Cardiac muscle cell (in vitro differentiated cells and primary cell): ENCODE measurements at places on chromosomes 6 and 20. TPM values are rescaled to one million over a fixed set of nuclear protein-coding genes. Genes with fewer than 3 reads are reported as not detected.

- no peaks in the 10 kb centered on the region for H3K4me1 ChIP-seq
- DNase-seq, result no peak
- no peak overlapping the region for H3K4me3 ChIP-seq
Observed at GRCh38 chr6:47075741-47076421, 33.7 kb upstream of the ADGRF1 start.

DNA sequence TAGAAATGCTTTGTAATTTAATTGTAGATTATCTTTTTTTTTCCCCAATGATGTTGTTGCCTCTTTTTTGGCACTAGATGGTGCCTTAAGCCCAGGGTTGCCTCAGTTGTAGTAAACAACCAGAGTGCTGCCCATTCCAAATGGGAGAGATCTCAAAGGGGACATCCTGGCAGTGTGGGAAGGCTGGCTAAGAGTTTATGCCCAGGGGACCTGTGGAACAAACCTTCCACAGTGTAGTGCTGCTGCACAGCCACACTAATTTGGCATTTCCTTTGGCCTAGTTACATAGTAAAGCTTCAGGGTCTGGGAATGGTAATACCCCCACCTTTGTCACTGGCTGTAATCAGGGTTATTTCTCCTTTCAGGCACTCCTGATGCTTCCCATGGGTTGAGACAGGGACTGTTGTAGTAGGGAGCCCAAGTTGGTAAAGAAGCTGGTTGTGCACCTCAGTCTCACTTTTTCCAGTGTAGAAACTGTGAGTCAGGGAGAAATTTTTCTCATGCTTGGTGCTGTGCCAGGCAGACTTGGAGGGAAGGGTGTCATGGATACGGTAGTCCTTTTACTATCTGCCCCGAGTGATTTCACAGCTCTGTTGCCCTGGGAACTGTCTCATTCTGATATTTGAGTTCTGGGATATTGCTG is 177.8 kb upstream of the ECI2 start:
- no peaks in the 10 kb centered on the region for H3K4me1 ChIP-seq
- H3K4me3 ChIP-seq, result no peak overlapping the region
- DNase-seq, result peak; percentile 97
- H3K27me3 ChIP-seq, result no peaks in the 10 kb centered on the region

DNA sequence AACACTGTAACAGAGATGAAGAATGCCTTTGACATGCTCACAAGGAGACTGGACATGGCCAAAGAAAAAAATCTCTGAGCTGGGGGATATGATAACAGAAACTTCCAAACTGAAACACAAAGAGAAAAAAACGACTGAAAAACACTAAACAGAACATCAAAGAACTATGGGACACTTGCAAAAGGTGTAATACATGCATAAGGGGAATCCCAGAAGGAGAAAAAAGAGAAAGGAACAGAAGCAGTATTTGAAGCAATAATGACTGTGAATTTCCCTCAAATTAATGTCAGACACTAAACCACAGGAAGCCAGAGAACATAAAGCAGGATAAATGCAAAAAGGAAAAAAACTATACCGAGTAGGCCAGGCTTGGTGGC is 117.4 kb upstream of the ARID1B start:
- H3K27ac ChIP-seq, result no peak overlapping the region
- no peak overlapping the region for H3K4me3 ChIP-seq
- H3K27me3 ChIP-seq, result no peaks in the 10 kb centered on the region
- no peak for DNase-seq

DNA sequence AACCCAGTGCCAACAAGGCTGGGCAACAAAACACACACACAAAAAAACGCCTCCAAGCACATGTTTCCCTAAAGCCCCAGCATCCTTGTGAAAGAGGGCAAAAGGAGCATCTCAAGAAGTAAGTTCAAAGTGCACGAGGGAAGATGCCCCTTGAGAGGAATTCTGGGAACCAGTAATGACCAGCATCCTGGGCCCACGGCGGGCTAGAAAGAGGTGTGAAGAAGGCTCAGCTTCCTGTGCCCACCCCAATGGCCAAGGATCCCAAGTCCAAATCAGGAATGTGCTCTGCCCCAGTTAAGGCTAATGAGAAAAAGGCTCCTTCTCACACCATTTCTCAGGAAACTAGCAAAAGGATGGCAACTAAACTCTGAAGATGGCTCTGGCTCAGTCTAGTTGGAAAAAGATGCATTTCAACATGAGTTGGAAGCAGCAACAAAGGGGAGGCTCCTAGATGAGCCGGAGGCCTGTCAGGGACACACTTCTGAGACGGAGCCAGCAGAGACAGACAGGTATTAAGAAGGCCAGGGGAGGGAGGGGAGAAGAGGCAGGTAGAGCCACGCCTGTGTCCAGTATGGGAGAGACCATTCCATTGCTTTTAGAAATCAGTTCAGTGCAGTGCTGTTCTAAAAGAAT is 3.2 kb downstream of the RIMS4 start:
- no peak for DNase-seq
- H3K4me1 ChIP-seq, result peaks cover 24% of the 10 kb centered on the region
- no peaks in the 10 kb centered on the region for H3K36me3 ChIP-seq
- H3K27ac ChIP-seq, result no peak overlapping the region

DNA sequence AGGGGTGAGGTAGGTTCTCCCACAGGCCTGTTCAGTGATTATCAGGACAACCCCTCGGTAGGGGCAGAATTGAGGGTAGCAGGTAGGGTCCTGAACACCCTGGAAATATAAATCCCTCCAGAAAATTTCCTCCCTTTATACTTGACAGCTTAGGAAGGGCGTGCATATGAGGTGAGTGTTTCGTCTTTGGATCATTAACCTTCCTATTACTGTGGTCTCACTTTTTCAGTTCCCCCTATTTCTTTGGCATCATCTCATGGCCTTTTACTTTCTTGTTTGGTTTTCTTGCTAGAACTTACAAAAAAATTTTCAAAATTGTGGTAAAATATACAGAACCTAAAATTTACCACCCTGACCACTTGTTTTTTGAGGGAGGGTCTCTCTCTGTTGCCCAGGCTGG is 18.7 kb upstream of the EPB41L1 start:
- DNase-seq, result no peak
- no peaks in the 10 kb centered on the region for H3K36me3 ChIP-seq
- H3K27me3 ChIP-seq, result no peaks in the 10 kb centered on the region
- no peak overlapping the region for H3K27ac ChIP-seq
- H3K4me3 ChIP-seq, result no peak overlapping the region
- H3K4me1 ChIP-seq, result peaks cover 4% of the 10 kb centered on the region

GRCh38 chr20:17605131-17605660 is 35.3 kb downstream of the DSTN start:
- no peak for DNase-seq
- H3K27ac ChIP-seq, result peak overlapping the region; percentile 19
- no peaks in the 10 kb centered on the region for H3K27me3 ChIP-seq
- H3K36me3 ChIP-seq, result peaks cover 70% of the 10 kb centered on the region
- H3K4me3 ChIP-seq, result no peak overlapping the region

DNA sequence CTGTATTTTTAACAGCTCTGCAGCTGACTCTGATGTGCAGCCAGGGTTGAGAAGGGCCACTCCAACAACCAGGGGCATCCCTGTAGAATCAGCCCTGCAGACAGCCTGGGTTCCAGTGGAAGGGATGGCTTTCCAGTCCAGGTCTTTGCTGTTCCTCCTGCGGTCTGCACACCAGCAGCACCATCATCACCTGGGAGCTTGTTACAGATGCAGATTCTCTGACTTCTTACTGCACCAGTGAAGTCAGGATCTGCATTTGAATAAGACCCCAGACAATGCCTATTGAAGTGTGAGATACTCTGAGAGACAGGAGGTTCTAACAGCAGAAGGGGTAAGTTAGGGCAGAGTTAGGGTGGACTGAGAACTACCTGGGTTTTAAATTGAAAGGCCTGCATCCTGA is 151.3 kb downstream of the F13A1 start:
- no peaks in the 10 kb centered on the region for H3K4me1 ChIP-seq
- H3K27ac ChIP-seq, result no peak overlapping the region
- H3K4me3 ChIP-seq, result no peak overlapping the region
- no peak for DNase-seq
- no peaks in the 10 kb centered on the region for H3K36me3 ChIP-seq

GRCh38 chr6:130517444-130517931 is 151.7 kb downstream of the TMEM200A start:
- H3K36me3 ChIP-seq, result no peaks in the 10 kb centered on the region
- H3K27ac ChIP-seq, result no peak overlapping the region
- no peak overlapping the region for H3K4me3 ChIP-seq

GPR6 gene
- not detected in 2 replicates for total RNA-seq

MTFR2 gene
- 1.3 and 4.9 TPM in 2 replicates for total RNA-seq

TMEM244 gene
- not detected in 2 replicates for total RNA-seq

CEP162 gene
- total RNA-seq, result 4.3 and 6.2 TPM in 2 replicates
